ENCODE measurements at places on chromosomes 2 and 18.

GRCh38 chr2:45466053-45466452, 145.0 kb downstream of the SRBD1 start:
- no peak for DNase-seq

- DNase-seq = no peak
These were observed 18.0 kb downstream of the PAX3 start for GRCh38 chr2:222280795-222281194.

- DNase-seq = no peak
These were observed 33.5 kb upstream of the ATG16L1 start for GRCh38 chr2:233217892-233218377.

- DNase-seq = peak; percentile 51
These were observed 37.4 kb downstream of the ACTR2 start for GRCh38 chr2:65264821-65265670.

- no peak for DNase-seq
These were observed 31.7 kb upstream of the MAP4K3 start for GRCh38 chr2:39468579-39469451.

Measured in NCI-H1048 (cell line).